ENCODE measurements at places on chromosomes 11 and 22.

GRCh38 chr22:20244691-20245576 is 23.2 kb downstream of the RTN4R start:
- peak; percentile 48 for DNase-seq

DNA sequence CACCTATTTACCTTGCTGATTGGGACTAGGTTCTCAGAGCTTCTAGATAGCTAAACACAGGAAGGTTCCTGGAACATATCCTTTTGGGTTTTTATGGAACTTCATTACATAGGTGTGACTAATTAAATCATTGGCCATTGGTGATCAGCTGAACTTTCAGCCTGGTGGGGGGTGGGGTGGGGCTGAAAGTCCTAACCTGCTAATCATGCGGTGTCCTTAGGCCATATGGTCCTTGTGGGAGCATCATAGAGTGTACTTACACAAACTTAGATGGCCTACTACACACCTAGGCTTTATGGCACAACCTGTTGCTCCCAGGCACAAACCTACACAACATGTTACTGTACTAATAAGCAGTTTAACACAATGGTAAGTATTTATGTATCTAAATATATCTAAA is 8.6 kb upstream of the SELENOH start:
- no peak for DNase-seq

GRCh38 chr11:14308114-14308896 is 50.7 kb downstream of the RRAS2 start:
- peak; percentile 18 for DNase-seq

DNA sequence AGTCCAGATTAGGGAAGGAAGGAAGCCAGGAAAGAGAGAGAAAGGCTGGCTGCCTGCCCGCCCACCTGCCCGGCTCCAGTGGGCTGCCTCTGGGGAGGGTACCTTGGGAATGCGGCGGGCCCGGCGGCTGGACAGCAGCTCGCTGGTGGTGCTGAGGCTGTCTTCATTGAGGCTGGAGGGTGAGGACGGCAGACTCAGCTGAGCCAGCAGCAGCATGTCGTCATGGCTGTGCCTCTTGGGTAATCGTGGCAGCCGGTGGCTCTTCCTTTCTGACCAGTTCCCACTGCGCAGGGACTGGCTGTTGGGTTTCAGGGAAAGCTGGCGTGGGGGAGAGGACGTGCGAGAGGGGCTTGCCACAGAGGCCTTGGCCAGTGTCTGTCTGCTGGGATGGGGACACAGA is 32.9 kb downstream of the RPL27A start:
- no peak for DNase-seq

DNA sequence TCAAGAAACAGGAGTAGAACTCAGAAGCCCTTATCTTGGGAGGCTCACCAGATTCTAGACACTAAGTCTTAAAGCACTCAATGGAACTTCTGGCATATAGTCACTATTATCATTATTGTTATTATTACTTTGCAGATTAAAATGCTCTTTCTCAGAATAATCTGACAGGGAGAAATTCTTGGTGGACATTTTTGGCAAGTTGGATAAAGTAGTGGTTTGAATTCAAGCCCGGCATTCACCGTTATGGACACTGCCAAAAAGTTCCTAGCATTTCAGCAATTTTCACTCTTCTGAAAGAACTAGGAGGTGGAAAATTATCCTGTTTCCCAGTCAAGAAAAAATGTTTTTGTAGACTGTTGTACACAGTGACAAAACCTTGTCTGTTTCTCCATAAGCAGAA is 179.6 kb upstream of the ISX start:
- DNase-seq: no peak

DNA sequence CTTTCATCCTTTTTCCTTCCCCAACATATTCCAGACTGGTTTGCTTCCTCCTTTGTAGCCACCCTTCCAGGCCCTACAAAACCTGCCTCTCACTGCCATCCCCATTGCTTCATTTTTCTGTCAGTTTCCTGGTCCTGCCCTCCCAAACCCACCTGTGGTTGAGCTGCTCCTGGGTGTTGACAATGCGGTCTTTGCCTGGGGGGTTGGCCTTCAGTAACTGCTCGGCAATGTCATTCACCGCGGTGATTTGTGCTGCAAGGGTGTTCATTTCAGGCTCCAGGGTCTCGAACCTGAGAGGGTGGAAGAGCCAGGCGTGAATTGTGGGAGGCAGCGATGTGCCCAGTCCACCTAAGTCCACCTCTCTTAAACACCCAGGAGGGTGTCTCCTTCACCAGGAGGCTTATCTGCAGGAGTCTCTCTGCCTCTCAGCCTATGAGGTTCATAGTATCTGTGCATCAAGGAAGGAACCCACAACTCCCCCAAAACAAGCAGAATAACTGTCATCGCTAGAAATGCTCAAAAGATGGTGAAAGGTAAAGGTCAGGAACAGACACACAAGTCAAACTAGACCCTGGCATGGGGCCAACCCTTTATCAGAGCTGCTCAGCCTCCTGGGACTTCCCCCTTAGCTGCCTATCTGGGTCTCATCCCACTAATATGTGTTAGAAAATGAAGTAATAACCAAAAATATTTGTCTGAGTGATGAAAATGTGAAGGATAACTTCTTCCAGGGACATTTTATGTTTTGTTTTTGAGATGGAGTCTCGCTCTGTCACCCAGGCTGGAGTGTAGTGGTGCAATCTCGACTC is 23.9 kb upstream of the RBM4B start:
- no peak for DNase-seq

DNA sequence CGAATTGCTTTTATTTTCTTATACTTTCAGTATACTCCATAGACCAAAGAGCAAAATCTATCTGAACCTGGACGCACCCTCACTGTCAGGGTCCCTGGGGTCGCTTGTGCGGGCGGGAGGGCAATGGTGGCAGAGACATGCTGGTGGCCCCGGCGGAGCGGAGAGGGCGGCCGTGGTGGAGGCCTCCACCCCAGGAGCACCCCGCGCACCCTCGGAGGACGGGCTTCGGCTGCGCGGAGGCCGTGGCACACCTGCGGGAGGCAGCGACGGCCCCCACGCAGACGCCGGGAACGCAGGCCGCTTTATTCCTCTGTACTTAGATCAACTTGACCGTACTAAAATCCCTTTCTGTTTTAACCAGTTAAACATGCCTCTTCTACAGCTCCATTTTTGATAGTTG is 1077.4 kb downstream of the BRD1 start:
- no peak for DNase-seq

- no peak for DNase-seq
Measured at GRCh38 chr11:61447601-61448551, 18.0 kb downstream of the SDHAF2 start.

GRCh38 chr22:39815932-39816331 is 77.6 kb downstream of the ENTHD1 start:
- DNase-seq: no peak

DNA sequence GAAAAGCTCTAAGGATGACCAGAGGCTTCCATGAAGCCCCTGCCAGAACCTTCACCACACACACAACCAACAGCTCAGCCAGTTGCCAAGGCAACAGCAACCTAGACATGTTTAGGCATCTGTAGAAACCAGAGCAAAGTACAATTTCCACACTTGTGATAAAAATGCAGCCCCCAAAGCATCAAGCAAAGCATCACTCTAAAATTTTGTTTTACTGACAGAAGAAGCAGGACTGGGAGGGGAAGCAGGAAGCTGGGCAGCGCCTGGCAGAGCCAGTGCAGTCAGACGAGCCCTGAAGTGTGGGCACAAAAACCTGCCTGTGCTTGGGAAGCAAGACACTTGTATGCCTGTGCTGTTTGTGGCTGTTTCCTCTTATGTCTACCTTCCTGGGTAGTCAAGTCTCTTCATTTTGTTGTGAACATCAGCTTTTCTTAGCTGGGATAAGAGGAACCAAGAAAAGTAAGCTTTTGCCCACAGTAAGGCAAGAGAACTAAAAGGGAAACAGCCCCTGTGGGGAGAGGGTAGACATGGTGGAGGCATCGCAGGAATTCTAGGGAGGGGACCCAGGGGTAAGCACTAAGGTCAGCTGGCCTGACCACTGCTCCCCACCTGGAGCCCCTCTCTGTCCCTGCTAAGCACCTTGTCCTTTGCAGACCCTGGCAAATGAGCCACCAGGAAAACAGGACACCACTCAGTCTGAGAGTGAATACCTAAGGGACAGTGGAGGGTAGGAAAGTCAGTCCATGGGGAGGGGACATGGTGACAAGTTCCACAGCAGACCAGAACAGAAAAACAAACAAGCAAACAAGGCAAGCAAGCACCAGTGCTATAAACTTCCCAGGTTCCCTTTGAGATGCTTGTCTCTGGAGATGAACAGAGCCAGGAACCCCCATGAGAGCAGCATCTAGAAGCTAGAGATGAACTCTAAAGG is 13.4 kb downstream of the PACSIN2 start:
- DNase-seq: peak; percentile 21

DNA sequence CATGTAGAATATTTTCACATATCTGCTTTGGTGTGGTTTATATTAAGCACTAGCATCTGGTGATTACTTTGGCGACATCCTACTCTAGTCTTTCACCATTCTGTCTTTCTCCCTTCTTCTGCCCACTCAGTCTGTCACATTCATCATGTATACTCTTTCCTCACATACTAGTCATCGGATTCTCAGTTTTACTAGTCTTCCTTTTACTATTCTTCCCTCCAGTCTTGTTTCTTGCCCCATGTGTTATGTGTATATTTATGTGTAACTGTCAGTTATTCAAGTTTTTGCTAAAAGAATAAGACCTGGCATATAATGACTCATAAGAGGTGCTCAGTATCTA is 4.6 kb upstream of the DIXDC1 start:
- DNase-seq: no peak

- no peak for DNase-seq
Measured at GRCh38 chr22:38177926-38178604, 3.6 kb downstream of the PLA2G6 start.

GRCh38 chr22:31637447-31637890 is 24.5 kb downstream of the PISD start:
- DNase-seq: no peak

GRCh38 chr11:61362542-61362875 is 335 bp downstream of the TMEM138 start:
- DNase-seq: no peak

GRCh38 chr11:60251485-60252212 is 8.7 kb upstream of the MS4A4E start:
- DNase-seq: no peak

DNA sequence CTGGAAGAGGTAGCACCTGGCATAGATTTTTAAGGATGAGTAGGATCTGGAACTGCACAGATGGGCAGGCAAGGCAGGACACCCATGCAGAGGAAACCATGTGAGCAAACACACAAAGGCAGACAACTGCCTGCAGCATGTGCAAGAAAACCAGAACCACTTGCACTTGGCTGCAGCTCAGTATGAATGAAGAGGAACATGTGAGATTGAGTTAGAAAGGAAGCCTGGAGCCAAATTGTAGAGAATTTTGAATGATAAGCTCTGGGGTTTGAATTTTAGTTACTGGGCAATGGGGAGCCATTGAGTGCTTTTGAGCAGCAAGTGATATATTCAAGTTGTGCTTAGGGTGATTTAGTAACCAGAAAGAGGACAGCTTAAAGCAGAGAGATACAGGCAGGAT is 583.4 kb downstream of the SOX6 start:
- DNase-seq: no peak

DNA sequence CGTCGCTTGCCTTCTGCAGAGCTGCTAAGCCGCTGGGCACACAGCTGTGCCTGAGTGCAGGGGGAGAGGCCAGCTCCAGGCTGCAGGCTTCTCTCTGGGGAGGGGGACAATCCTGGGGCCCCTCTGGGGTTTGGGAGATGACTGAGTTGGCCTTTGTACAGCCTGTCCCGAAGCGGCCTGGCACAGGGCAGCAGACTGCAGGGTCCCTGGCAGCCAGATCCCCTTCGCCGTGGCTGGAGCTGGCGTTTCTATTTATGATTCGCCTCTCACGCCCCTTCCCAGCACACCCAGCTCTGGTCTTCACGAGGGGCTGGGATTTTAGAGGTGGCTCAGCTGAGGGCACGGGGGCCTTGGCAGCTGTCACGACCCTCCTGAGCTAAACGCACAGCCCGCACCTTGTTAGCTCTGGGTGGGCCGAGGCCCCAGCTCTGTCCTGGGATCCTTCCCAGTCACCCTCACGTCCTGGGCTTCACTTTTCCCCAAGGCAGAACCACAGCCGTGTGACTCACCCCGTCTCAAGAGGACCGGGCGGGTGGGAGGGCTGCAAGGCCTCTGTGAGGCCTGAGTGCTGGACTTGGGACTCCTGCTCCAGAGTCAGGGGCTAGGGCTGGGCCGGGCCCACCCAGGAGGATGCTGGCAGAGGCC is 18.4 kb downstream of the OSBPL5 start:
- no peak for DNase-seq

GRCh38 chr11:128872594-128872993 is 5.5 kb upstream of the KCNJ1 start:
- DNase-seq: no peak

DNA sequence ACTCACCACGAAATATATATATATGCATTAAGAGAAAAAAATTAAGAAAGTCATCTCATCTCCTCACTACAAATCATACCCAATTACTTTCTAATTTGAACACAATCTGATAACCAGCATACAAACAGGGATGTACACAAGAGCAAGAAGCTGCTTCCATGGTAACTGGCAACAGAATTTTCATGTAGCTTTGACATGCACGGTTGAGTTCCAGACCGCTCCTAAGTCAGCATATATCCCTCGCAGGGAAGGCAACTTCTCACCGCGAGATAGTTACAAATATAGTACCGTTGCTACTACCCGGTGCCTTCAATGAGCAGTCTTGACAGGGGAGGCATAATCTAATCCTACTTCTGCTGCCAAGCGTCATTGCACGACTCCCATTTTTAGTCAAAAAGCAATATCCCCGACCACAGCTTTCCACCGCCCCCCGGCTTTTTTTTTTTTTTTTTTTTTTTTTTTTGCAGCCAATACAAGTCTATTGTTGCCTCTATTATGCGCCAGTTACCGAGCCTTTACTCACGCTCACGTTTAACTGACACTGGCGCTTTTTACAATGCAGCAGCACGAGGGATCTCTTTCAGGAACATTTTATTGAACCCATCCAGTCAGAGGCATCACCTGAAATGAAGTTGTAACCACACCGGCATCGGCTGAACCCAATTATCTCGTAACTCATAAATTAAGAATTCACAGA is 2.2 kb downstream of the CADM1 start:
- DNase-seq: no peak

DNA sequence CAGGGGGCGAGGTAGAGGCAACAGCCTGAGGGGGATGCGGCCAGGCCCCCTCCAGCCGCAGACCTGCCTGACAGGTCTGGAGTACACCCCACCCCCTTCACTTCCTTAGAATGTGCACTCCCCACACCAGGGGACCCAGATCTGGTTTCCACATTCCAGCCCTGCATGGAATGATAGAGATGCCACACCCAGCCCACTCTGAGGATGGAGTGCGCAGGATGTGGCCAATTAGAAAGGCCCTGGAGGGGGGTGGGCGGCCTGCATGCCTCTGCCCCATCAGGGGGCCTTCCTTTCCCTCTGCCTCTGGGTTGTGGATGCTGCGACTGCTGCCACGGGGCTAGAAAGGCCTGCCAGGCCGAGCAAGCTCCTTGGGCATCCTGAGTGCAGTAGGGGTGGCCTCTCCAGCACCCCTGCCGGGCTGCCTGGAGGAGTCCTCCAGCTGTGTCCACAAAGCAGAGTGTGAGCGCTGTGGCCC is 28.2 kb upstream of the MGAT3 start:
- DNase-seq: no peak

DNA sequence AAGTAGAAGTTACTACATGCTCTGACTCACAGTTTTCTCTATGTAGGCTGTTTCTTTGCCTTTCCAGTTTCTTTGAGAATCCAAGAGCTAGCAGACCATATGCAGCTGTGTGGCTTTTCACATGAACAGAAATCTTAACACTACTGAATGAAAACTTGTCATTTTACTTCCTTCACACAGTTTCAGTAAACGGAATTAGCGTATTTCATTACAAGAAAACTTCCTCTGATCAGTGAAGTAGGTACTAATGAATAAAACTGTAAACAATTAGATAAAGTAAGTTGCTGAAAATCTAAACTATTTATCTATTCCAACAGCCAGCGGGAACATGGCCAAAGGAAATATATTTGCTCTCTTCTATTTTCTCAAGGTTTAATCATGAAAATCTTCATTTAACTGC is 953.2 kb downstream of the LRRC4C start:
- DNase-seq: no peak
